ENCODE measurements at places on chromosomes 1 and 21.

GRCh38 chr21:28294051-28294450, 698.6 kb downstream of the LTN1 start:
- no peak for DNase-seq

DNA sequence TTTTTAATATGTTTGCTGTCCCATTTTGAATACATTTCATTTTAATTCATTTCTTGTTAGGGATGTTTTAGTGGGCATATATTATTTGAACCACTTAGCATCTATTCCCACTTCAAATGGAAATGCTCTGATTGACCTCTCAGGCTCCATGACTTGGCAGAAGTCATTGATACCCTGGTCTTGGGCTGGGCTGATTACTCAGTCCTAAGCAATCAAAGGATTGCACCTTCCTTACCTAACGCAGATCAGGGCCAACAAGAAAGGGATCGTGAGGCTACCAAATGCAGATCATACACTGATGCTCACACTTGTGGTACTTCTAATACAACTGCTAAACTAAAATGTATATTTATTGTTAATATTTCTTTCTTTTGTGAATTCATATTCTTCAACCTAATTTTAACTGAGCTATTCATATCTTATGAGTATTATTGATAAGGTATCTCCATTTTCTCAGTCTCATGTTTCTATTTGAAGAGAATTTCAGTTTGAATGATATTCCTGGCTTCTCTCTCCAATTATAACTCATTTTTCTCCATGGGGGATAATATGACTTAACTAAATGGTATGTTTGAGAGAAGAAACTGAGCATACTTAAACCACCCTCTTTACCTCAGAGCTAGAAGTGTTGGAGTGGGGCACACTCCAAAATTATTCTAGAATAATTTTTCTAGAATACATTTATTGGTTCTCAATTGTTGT, 615.5 kb upstream of the ADAMTS5 start:
- no peak for DNase-seq

GRCh38 chr21:38985568-38986378, 180.0 kb downstream of the ETS2 start:
- DNase-seq, result no peak

DNA sequence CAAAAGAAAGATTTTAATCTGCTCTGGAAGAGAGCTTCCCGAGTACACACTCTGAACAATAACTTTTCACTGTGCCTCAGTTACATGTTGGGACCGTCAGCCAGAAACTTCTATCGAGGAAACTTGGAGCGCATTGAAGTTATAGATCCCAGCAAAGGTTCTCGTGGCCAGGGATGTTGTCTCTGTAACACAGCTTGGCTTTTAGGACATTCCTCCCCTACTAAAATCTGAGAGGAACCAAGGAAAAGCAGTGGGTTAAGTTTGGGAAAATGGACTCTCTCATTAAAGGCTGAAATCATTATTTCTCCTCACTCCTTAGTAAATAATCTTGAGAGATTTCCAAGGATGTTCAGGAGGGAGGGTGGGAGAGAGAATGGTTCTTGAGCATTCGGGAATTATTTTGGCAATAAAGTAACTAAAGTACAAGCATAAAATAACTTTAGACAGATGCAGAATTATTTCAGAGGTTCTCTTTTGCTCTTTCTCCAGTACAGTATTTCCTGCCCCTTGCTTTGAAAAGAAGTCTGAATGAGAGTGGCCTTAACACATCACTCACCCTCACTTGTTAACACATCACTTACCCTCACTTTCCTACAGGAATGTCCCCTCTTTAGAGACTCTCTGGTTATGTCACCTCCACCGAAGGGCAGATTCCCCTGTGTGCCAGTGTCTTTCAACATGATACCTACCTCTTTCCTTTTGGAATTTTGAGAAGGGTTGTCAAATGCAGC, 1.8 kb upstream of the NFIA start:
- peak; percentile 1 for DNase-seq

DNA sequence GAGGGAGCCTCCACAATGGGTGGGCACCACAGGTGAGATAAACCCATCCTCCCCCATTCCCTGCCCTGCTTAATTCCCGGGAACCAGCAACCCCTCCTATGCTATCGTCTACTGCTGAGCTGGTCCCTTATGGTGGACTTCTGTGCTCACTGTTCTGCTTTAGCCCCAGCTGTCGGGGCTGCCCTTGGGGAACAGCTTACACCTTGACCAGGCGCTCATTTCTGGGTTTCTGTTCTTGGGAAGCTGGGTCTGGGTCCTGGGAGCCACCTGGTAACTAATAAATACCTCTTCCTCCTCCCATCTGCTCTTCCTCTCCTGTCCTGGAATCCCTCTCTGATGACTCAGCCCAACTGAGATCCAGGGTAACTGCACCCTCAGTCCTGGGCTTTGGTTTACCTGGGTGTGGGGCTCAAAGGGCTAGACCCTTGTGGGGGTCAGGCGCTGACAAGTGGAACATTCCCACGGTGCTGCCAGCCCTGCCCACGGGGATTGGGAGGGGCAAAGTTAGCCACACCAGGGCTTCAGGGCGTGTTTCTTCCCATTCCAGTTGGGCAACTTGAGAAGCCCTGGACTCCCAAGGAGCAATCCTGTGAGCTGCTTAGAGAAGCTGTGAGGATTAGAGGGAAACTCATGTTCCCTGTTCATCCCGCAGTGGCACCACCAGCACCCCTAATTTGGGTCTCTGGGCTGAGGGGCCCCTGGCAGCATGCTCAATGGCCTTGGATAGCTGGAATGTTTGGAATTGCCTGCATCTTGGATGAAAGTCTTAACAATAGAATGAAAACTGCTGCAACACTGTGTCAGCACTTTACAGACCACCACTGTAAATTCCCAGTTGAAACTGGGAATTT, 1.6 kb downstream of the PCAT6 start:
- no peak for DNase-seq

GRCh38 chr1:232182236-232182635, 447.7 kb downstream of the SIPA1L2 start:
- no peak for DNase-seq

DNA sequence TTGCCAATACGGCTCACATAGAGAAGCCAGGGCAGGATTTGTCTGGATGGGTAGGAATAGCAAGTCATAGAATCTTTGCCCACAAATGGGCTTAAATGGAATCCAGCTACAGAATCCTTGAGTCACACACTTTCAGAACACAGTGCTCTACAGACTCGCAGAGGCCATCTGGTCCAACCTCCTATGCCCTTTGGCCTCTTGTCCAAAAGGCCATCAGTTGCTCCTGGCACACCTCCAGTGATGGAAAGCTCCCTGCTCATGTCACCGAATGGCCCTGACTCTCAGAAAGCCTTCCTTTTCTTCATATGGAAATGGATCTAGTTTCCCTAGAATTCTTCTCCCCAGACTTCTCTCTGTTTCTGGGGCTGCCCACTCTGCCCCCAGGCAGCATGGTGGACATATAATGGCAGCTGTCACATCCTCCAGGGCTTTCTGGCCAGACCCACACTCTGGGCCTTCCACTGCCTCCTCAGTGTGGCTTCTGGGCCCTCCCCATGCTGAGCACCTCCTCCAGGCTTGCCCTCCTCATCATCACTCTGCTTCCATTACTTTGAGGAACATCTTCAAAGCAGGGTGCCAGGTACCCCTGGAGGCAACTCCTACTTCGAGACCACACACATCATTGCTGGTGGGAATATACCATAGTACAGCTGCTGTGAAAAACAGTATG, 33.6 kb upstream of the TRABD2B start:
- no peak for DNase-seq

- DNase-seq, result no peak
Measured at GRCh38 chr21:20882462-20883407, 115.5 kb upstream of the NCAM2 start.

DNA sequence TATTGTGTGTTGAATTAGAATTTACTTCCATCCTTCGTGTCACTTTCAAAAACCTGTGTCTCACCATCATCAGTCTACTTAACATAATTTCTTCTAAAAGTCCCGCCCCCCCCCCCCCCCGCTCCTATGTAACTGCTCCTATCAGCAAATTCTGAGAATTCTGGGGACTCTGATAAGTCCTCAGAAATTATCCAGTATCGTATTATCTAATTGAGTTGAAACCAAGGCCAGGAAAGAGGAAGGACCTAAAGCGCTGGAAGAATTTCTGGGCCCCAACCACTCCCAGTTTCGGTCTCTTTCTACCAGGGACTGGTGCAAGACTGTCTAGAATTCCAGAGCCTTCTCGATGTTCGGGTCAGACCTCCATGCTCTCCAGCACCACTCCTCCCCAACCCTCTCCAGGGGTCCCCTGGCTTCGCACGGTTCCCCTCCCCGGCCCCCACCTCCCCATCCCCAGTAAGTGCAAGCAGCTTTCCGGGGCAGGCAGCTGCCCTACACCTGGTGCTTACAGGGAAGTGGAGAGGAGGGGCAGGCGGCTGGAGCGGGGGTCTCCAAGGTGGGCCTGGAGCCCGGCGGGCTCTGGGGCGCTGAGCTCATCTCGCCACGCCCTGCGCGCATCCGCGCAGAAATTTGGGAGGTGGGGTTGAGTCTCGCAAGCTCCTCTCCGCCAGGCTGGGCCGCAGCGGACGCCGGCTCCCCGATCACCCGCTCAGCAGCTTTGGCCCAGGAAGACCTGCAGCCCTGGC, 16.0 kb upstream of the ZNF496 start:
- no peak for DNase-seq

GRCh38 chr1:43910343-43910742, 23.3 kb upstream of the ARTN start:
- no peak for DNase-seq

DNA sequence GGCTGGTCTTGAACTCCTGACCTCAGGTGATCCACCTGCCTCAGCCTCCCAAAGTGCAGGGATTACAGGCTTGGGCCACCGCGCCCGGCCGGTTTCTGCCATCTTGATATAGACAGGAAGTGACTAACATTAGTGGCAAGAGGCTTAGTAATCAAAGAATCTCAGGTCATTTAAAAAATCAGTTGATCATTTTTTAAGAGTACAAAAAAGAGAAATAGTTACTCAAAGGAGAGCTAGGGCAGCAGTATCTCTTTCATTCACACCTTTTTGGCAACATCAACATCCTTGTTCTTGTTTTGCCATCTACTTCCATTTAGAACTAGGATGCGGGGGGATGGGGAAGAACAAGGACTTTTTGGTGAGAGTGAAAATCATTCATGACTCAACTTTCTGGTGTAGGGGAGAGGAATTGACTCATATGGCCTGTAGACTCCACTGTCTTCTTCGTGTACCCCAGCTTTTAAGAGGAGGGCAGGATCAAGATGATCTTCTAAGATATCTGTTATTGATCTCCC, 8.8 kb downstream of the FCRLB start:
- no peak for DNase-seq

- peak; percentile 50 for DNase-seq
Measured at GRCh38 chr1:235998812-235999211, 66.1 kb downstream of the NID1 start.

- DNase-seq, result peak; percentile 56
Measured at GRCh38 chr1:153566414-153567371, 1.0 kb upstream of the S100A2 start.

DNA sequence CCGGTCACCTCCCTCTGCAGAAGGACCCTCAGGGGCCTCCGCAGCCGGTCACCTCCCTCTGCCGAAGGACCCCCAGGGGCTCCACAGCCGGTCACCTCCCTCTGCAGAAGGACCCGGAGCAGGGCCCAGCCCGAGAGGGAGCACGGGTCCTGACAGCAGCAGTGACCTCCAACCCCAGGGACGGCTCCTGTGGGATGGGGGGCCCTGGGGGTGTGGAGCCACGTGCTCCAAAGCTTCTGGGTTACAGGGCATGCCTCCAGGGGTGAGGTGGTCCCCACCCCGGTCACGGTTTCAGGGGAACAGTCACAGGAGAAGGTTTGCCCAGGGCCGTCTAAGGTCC, 40.3 kb downstream of the SLC19A1 start:
- DNase-seq, result no peak

DNA sequence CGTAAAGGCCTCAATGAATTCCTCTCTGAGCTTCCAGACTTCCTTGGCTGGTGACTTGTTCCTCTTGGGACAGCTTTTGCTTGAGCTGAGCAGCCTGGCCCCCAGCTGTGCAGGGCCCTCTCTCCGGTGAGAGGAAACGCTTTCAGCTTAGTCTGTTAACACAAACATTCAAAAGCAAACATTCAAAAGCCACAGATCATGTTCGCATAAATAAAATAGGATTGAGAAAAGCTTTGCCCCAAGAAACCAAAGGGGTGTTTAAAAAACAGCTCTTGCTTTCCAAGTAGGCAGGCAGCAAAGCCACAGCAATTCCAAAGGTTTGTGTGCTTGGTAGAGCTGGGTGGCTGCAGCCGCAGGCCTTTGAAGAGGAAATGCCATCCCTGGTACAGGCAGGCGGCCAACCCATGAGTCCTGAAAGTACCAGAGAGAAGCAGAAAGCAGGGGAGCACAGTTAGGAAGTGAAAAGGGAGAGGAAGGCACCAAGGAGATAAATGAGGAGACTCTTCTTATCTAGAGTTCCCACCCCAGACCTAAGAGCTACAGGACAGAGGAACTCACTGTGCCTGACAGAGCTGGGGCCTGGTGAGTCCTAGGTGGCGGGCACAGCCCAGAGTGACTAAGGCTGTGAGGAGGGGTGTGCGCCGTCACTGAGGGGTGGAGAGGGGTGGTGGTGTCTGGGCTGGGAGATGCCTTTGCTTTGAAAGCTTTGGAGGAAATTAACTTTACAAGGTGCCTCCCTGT, 48.4 kb downstream of the CCN1 start:
- DNase-seq, result no peak

DNA sequence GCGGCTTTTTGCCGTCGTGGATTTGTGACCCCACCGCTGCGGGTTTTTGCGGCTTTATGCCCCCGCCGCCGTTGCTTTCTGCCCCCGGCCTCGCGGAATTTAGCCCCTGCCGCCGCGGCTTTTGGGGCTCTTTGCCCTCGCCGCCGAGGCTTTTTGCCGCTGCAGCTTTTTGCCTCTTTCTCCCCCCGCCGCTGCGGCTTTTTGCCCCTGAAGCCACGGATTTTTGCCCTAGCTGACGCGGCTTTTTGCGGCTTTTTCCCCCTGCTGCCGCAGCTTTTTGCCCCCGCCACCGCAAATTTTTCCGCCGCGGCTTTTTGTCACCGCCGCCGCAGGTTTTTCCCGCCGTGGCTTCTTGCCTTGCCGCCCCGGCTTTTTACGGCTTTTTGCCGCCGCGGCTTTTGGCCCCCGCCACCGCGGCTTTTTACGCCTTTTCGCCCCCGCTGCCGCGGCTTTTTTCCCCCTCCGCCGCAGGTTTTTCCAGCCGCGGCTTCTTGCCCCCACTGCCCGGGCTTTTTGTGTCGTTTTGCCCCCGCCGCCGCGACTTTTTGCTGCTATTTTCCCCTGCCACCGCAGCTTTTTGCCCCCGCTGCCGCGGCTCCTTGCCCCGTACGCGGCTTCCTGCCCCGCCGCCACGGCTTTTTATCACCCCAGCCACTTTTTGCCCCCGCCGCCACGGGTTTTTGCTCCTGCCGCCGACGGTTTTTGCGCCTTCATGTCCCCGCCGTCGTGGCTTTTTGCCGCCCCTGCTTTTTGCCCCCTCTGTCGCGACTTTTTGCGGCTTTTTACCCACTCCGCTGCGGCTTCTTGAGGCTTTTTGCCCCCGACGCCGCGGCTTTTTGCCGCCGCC, 3933.6 kb downstream of the SRGAP2C start:
- DNase-seq, result no peak

- no peak for DNase-seq
Measured at GRCh38 chr1:222823695-222824094, 8.9 kb downstream of the DISP1 start.

GRCh38 chr1:77762072-77762476, 2.4 kb upstream of the USP33 start:
- no peak for DNase-seq

GRCh38 chr1:168360151-168361021, 79.7 kb downstream of the TBX19 start:
- no peak for DNase-seq

All from central memory CD4-positive, alpha-beta T cell (primary cell).